ENCODE measurements at places on chromosomes 3 and 15.

DNA sequence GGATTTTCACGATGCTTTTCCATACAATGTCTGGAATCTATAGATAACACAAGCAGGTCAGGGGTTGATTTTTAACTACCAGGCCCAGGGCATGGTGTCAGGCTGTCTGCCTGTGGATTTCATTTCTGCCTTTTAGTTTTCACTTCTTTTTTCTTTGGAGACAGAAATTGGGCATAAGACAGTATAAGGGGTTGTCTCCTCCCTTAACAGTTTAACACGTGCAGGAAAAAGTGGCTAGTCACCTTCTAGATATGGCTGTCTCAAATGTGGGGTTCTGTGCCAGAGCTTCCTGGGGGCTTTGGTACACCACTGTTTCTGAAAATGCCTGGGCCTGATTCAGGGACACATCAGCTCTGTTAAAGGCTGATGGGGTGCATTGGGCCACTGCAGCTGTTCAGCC is 7.4 kb upstream of the ZNF589 start:
- ATAC-seq: no peak

- ATAC-seq: no peak
These were observed 59.6 kb downstream of the PIAS1 start for GRCh38 chr15:68113751-68114150.

DNA sequence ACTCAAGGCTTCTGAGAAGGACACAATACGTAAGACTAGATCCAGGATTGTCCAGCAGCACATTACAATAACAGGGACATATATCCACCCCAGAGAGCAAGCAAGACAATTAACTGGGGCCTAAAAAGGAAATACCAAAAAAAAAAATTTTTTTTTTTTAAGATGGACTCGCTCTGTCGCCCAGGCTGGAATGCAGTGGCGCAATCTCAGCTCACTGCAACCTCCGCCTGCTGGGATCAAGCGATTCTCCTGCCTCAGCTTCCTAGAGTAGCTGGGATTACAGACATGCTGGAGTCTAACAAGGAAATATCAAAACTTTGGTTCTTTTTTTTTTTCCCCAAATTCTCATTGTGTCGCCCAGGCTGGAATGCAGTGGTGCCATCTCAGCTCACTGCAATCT is 28.8 kb upstream of the IMPDH2 start:
- ATAC-seq: no peak

DNA sequence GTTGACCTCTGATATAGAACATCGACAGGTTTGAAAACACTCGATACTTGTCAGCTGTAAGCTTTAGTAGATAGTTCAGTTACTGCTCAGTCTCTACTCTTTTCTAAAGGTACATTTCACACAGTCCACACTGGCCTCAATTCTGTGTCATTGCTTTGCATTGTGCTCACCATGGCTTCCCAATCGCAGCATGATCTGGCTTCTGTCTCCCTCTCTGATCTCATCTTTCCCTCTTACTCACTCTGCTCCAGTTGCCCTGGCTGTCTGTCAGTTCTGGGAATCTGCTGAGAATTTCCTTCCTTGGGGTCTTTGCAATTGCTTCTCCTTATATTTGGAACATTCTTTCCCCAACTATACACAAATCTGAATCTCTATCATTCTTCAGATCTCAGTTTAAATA is 80.6 kb downstream of the GTF2E1 start:
- no peak for ATAC-seq

DNA sequence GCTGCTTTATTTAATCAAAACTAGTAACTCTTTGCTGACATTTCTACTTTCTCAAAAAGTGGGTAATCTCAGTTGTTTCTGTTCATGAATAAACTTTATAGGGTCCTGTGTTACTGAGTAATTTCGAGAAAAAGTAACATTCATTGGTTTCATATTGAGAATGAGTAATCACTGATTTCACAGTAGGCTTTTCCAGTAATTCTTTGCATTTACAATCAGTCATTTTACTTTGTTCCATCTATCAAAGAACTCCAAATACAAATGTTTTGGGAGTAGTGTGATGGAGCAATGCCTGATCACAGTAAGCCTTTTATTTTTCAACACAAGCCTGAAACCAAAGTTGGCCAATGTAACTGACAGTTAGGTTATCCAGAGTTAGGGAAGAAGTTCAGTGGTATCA is 353.6 kb downstream of the ULK4 start:
- ATAC-seq: peak; percentile 58

GRCh38 chr3:149523512-149524299 is 49.2 kb downstream of the TM4SF4 start:
- ATAC-seq: no peak

- no peak for ATAC-seq
These were observed 50.9 kb upstream of the BHLHE40 start for GRCh38 chr3:4928277-4928789.

- no peak for ATAC-seq
These were observed 6.9 kb upstream of the PTX3 start for GRCh38 chr3:157429708-157430107.

DNA sequence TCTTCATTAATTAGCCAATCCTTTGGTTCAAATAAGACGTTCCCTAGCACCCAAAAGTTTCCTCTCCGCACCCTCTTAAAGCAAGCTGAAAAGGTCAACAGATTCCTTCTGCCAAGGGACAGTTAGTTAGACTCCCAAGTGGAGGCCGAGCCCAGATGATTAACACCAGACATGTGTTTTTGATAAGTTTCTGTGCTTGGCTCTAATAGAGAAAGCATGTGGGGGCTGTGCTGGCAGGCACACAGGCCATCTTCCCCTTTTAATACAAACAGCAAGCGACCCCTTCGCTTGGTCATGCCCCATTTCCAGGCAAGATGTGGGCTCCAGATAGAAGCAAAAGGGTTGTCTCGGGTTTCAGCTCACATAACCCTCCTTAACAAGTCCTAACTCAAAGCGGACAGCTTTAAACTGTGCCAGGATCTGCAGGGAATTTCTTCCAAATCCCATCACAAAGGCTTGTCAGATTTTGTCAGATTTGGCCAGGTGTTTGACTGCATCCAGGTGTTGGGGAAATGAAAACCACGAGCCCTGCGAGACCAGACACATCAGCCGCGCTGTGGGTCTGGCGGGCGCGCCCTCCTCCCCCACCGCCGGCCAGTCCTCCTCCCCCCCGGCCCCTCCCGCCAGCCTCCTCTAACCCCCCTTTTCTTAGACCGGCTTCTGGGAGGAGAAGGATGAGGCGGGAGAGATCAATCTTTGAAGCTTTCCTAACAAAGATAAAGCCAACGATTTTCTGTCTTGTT is 3.3 kb downstream of the HES1 start:
- no peak for ATAC-seq

DNA sequence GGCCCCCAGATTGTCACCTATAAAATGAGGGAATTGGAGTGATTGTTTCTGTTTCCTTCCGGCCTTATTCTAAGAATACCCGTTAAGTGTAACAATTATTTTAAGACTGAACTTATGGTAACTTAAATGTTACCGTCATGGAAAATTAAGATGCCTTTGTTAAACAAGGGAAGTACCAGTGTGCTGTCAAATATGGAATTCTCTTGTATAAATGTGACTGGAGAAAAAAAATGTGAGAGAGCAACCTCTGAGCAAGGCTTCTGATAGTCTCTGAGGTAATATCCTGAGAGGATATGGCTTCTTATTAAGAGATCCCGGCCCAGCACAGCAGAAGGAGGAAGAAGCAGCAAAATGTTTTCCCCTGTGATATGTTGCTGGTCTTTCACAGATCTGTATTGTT is 480.7 kb upstream of the ADAMTS9 start:
- no peak for ATAC-seq

GRCh38 chr3:37107846-37108245 is 66.5 kb downstream of the LRRFIP2 start:
- ATAC-seq: no peak

- no peak for ATAC-seq
These were observed 119.5 kb downstream of the CHST2 start for GRCh38 chr3:143239031-143239430.

- ATAC-seq: no peak
These were observed 99.5 kb downstream of the POLR2M start for GRCh38 chr15:57806003-57806402.

DNA sequence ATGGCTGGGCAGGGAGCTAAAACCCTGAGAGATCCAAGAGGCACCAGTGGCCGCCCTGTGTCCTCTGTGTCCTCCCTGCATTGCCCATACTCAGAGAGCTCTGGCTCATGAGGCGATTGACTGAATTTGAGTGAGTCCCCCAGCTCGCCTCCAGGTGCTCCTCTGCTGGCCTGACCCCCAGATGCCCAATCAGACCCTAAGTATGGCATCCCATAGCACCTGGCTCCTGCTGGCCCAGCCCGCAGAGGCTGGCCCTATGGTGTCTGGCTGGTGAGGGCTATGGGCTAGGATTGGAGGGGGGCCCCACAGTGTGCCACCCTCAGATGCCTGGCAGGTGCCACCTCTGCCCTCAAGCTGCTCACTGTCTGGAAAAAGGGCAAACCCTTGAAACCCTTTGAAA is 1.6 kb upstream of the TKT start:
- ATAC-seq: no peak

DNA sequence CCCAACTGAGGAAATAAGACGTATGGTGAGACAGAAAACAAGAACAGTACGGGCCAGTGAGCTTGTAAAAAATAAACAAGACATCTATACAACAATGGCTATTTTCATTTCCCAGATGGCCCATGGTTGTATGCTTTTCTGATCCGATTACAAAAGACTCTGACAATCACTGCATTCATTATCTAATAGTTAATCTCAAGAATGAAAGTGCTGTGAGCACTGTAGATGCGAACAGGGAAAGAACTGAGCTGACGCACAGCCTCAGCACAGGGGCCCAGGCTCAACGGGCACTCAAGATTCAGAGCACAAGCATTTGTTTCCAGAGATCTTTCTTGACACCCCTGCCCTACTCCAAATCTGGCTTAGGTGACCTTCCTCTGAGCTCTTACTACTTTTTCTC is 6.9 kb downstream of the MTMR10 start:
- no peak for ATAC-seq

DNA sequence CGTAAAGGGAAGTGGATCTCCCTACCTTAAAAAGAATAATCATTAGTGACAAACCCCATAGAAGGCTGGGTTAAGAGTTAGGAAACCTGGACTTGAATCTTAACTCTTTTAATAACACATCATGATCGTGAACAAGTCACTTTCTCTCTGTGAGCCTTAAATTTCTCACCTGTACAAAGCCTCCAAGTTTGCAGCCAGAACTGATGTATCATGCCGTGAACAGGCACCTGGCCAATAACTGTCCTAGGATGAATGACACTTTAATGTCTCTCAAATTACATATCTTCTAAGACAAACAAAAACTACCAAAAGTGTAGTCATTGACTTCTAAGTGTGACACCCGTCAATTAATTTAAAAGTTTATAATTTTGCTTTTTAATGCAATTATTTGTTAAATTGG is 3.9 kb downstream of the UPK1B start:
- ATAC-seq: no peak

- no peak for ATAC-seq
These were observed 25.3 kb downstream of the FBXO22 start for GRCh38 chr15:75928680-75929608.

DNA sequence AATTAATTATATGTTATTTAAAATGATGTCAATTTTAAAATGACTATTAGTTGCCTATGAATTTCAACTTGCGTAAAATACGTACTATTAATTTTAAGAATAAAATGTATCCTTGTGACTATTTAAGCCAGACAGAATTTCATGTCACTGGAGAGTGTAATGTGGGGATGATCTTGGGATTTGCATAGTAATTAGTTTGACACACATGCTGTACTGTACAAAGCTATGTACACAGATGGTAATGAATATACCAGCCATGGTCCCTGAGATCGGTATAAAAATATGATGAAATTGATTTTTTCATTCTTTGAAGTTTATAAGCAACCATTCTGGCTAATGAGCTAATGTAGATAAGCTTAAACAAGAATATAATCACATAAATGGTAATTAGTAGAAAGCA is 134.4 kb upstream of the ROBO1 start:
- no peak for ATAC-seq

GRCh38 chr15:81334768-81335435 is 11.0 kb upstream of the STARD5 start:
- ATAC-seq: no peak

- ATAC-seq: no peak
These were observed 971.2 kb downstream of the DIPK2A start for GRCh38 chr3:144942838-144943197.

- no peak for ATAC-seq
These were observed 135.6 kb upstream of the WNT5A start for GRCh38 chr3:55622733-55623132.

DNA sequence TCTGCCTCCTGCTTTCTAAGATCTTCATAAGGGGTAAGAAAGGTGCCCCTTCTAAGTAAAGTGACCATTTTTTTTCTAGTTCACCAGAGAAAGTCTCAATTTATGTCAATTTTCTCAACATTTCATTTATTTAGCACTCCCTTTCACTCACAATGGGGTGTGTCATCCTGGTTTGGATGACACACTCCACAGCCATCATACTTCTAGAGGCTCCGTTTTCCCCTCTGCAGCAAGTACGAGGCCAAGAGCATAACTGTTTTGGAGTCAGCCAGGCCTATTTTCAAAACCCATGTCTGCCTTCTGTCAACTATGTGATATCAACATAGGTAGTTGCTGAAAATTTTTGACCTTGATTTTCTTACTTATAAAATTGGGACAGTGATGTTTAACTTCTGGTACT is 703.2 kb downstream of the NLGN1 start:
- no peak for ATAC-seq

DNA sequence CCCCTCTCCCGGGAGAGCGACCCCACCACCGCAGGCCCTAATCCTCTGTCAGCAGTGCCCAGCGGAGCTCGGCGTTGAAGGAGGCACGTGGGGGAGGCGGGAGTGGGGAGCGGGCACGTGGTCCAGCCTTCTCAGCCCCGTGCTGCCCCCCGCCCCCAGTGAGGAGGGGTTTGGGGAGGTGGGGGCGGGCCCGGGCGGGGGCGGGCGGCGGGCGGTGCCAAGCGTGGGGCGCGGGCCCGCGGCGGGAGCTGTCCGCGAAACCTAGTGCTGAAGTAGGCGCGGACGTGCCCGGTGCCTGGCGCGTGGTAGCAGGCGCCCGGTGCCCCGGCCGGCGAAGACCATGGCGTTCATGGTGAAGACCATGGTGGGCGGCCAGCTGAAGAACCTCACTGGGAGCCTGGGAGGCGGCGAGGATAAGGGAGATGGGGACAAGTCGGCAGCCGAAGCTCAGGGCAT is at the start of gene CPLX3:
Gene CPLX3 (plus strand): TSS at position 264 of the 456 bp plus-strand sequence. CDS start 77 bp downstream, at position 341.
- ATAC-seq: no peak

DNA sequence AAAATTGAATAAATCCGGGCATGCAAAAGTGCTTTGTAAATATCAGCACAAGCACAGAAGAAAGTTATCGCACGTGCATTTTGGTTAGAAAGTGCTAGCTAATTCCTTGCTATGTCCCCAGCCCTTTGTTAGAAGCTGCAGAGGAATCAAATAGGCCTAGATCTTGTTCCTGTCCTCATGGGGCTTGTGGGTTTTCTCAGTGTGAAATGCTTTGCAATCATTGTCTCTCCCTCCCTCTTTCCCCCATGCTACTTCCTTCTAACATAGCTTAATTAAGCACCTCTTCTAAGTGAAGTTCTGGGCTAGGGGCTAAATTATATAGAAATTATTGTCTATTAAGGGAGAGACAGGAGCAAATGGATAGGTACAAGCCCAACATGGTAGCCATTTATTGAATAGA is 271.7 kb downstream of the RPLP1 start:
- ATAC-seq: no peak
